ENCODE measurements at places on chromosomes 1 and 21.

DNA sequence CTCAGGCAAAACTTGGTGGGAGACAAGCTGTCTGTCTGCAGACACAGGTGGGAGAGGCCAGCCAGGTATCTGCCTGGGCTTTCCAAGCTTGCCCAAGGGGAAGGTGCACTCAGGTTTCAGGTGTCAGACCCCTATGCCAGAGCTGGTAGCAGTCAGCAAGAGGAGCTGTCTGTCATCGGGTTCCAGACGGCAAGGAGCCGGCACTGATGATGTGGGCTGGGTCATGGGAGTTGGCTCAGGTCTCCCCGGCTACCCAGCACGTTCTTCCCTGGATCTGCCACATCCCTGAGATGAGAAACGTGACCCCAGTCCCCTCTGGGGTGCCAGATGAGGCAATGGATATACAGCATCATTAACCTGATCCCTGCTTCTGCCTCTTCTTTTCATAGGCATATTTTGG, 23.0 kb downstream of the TMCC2 start:
- DNase-seq = no peak

DNA sequence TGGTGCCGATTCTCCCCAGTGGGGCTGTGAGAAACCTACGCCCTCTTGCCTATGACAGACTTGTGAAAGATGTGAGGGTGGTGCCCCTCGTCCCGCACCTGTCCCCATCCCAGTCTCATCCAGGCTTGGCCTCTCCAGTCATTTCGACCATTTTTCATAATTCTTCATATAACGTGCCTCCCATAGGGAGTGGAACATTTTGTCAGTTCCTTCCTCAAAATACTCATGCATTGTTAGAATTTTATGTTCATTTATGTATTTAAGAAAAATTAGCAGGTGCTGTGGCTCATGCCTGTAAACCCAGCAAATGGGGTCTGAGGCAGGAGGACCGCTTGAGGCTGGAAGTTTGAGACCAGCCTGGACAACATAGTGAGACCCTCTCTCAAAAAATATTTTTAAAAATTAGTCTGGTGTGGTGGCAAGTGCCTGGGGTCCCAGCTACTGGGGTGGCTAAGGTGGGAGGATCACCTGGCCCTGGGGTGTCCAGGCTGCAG, 19.7 kb upstream of the SMPDL3B start:
- no peak for DNase-seq

GRCh38 chr1:183194527-183195141, 8.6 kb downstream of the LAMC2 start:
- no peak for DNase-seq

DNA sequence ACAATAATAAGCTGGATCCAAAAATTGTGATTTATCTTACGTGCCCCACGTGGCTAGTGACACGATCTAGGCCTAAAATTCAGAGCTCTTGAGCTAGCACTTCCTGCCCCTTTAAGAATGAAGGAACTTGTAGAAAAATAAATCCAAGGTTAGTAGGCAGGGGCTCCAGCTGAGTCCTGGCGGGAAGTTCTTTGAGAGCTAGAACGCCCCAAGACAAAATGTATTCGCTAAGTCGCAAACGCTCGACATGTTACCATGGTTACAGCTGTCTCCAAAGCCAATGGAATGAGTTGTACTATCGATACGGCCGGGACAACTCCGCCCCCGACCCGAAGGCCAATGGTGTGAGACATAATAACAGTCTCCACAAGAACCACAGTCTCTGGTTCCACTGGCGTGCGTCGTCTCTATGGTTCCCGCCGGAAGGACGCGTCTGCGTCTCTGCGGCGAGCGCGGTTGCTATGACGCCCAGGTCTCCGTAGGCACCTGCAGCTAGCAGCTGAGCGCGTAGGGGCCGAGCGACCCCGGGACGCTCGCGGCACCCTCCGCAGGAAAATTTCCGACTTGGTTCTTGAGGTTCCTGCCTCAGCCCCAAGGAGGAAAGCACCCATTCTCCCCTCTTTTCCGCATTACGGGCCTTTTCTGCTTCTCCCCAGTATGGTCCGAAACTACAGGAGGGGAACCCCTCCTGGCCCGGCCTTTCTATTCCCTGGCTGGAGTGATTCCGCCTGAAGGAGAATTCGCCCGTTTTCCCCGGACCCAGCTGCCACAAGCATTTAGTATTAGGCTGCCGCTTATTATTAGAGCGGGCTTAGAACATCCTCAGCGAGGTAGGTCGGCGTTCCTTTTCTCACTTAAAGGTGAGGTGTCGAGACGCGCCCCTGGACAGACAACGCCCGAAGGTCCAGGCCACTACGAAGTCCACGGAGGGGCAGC, at the start of gene CCDC30:
Gene CCDC30 (plus strand): TSS at position 459 of the 936 bp plus-strand sequence. CDS start 17,266 bp downstream, outside the sequence.
- DNase-seq = peak; percentile 96

GRCh38 chr1:12284486-12284885, 54.7 kb downstream of the VPS13D start:
- DNase-seq = no peak

DNA sequence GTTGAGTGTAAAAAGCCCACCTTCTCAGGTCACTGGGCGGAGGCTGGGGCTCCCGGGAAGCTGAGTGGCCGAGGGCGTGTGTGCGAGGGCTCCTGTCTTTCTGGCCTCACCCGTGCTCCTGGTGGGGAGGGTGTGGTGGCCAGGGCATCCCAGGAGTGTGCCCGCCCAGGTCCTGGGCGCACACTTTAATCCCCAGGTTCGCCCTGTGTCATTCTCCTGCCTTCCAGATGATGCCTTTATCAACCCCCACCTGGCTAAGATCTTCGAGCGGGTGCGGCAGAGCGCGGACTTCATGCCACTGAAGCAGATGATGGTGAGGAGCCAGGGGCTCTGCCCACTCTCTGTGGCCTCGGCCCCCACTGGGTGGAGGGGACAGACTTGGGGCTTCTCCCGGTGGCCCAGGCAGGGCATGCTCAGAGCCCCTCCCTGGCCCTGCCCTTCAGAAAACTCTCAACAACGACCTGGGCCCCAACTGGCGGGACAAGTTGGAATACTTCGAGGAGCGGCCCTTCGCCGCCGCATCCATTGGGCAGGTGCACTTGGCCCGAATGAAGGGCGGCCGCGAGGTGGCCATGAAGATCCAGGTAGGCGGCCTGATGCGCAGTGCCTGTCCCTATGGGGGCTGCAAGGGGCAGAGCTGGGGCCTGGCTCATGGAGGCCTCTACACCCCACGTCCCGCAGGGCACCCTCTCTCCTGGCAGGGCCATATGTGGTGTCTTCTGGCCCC, 42.5 kb downstream of the COQ8A start:
- DNase-seq = no peak

Measured in breast epithelium (tissue), 4 donors.